HCT116 (cell line): ENCODE measurements at places on chromosomes 6 and 20. TPM values are rescaled to one million over a fixed set of nuclear protein-coding genes. Genes with fewer than 3 reads are reported as not detected.

The WFDC12 gene
- not detected for total RNA-seq

The SUMO4 gene
- total RNA-seq: 1.6 TPM

The UNC5CL gene
- total RNA-seq: 2.2 TPM

The LY86 gene
- total RNA-seq: not detected

The EFCAB8 gene
- total RNA-seq: 0.42 TPM

DNA sequence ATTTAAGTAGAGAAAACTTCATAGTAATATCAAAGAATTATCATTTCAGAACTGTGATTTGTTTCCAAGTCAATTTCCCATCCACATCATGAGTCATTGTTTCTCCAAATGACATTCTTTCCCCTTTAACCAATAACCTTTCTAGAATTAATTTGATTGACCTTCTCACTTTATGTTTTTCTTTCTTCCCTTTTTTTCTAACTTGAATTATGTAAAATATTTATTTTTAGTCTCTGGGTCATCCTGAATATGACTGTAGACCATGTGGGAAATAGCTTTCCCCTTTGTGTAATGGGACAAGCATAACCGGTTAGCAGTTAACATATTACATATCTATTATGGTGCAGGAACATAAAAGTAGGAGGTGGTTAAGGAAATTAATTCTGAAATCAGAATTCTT lies 291.1 kb downstream of the GJA1 start:
- DNase-seq: no peak

GRCh38 chr6:106832766-106833510 lies 141.6 kb downstream of the CD24 start:
- DNase-seq: no peak

DNA sequence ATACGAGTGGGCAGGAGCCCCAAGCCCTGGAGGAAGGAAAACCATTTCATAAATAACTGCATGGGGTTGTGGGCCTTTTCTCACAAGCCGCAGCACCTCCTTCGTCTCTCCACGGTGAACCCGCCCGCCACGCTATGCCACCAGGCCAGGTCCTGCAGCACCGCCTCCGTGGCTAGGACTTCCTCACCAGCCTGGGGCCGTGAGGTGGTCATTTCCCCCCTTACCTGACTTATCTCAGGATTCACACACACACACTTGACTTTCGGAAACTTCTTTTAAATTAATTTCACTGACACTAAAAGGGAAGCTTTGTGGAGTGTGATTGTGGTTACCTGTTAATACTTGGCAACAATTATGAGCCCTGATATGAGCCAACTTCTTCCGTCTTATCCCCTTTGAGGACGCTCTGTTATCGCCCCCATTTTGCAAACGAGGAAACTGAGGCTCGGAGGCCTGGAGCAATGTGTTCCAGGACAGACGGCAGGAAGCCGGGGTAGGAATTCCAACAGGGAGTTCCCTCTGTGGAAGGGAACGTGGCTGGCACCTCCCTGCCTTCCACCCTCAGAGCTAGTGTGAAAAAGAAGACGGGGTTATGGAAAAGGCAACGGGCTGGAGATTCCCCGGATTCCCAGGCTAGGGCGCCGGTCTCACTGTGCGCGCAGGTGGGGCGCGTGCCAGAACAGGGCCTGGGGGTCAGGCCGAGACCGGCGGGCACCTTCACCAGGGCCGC lies 817 bp upstream of the SLCO4A1 start:
- DNase-seq: no peak

GRCh38 chr6:119240257-119241110 lies 109.1 kb downstream of the MAN1A1 start:
- DNase-seq: no peak

- DNase-seq: no peak
Measured at GRCh38 chr20:44709797-44710196, 5.4 kb upstream of the CCN5 start.

DNA sequence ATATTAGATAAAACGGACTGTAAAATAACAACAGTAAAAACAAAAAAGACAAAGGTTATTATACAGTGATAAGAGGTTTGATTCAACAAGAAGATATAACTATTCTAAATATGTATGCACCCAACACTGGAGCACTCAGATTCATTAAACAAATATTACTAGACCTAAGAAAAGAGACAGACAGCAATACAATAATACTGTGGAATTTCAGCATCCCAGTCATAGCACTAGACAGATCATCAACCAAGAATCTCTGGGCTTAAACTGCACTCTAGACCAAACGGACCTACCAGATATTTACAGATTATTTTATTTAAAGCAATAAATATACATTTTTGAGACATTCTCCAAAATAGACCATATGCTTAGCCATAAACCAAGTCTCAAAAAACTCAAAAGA lies 263.8 kb downstream of the C6orf118 start:
- no peak for DNase-seq

GRCh38 chr6:47938405-47938804 lies 156.6 kb downstream of the OPN5 start:
- no peak for DNase-seq

DNA sequence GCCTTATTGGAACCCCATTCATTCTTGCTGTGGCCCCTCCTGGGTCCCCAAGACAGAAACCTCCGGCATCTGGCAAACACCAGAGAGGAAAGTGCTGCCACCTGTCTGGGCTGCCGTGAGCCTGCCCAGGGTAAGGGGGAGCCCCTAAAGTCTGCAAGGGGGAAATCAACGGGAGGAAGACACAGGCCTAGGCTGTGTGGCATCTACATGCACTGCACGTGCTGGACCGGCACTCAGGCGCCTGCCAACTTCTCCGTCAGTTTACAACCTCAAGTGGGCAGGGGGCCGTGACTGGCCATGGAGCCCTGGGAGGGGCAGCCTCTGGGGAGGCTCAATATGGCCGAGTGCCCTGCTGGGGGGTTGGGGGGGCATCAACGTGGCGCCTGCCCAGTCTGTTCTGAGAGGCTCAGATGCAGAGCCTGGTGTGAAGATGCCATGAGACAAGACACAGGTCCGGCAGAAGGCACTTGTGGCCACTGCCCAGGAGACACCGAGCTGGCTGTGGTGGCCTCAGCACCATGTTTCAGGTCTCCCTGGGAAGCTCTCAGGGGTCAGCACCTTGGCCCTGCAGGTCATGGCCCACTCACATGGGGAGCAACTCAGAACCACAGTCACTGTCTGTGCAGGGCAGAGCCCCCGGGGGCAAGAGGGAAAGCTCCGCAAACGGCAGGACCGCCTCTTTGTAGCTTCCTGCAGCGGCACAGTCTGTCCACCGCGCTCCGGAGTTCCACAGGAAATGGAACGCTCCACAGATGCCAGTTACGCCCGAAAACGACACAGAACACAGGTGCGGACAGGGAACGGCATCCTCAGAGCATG lies 8.4 kb downstream of the UCKL1 start:
- no peak for DNase-seq

- no peak for DNase-seq
Measured at GRCh38 chr20:59145247-59145923, 18.2 kb upstream of the ZNF831 start.

DNA sequence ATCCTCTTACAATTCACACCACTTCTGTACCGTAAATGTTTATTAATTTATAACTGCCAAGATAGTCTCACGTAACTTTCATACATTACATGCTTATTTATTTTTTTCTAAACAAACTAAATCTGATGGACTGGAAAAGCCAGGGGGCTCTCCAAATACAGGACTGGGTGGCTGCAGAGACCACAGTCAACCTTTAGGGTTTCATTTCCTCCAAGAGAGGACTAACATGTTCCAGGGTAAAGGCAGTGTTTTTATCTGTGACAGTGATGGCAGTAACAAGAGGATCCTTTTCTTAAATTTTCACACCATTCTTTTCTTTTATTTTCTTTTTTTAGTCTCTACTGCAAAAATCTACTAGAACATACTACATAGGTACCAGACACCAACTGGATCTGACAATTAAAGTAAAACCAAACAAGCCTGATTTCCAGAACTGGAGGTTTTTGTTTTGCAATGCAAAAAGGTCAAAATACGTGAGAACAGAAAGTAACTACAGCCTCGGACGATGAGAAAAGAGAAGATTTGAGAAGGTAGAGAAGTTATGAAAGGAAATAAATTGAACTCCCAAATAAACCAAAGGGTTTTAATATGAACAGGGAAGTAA lies 1.2 kb downstream of the LMBRD1 start:
- DNase-seq: no peak

DNA sequence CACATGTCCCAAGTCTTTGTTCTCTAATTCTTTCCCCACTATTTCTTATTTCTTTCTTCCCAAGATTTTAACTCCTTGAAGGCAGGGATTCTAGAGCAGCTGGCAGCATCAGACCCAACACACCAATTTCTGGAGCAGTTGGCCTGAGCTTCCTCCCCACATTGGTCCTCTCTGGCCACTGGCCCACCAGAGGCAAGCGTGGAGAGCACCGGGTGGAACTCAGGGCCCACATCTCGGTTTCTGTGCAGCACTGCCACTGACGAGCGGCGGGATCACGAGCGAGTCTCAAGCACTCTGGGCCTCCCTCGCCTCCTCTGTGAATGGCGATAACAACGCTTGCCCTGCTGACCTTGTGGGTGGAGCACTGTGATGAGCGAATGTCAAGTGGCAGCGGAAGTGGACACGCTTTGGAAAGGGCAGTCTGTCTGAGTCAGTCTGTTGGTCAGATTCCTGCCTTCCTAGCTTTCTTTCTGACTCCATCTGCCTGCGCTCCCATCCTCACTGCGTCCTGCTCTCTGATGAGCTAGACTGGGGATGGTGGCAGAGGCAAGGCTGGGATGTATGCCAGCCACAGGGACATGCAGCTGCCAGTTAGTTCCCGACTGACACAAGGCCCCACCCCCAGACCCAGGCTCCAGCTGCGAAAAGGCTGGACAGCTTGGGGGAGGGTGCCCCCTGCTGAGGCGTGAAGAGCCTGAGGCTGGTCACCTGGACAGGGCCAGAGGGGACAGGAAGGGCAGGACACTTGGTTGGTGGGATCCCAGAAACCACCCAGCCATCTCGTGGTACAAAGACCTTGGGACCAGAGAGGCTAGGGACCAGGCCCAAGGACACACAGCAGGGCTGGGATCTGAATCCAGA lies 4.5 kb upstream of the SPDEF start:
- DNase-seq: no peak

GRCh38 chr6:158043008-158043407 lies 61.3 kb downstream of the SYNJ2 start:
- DNase-seq: no peak

DNA sequence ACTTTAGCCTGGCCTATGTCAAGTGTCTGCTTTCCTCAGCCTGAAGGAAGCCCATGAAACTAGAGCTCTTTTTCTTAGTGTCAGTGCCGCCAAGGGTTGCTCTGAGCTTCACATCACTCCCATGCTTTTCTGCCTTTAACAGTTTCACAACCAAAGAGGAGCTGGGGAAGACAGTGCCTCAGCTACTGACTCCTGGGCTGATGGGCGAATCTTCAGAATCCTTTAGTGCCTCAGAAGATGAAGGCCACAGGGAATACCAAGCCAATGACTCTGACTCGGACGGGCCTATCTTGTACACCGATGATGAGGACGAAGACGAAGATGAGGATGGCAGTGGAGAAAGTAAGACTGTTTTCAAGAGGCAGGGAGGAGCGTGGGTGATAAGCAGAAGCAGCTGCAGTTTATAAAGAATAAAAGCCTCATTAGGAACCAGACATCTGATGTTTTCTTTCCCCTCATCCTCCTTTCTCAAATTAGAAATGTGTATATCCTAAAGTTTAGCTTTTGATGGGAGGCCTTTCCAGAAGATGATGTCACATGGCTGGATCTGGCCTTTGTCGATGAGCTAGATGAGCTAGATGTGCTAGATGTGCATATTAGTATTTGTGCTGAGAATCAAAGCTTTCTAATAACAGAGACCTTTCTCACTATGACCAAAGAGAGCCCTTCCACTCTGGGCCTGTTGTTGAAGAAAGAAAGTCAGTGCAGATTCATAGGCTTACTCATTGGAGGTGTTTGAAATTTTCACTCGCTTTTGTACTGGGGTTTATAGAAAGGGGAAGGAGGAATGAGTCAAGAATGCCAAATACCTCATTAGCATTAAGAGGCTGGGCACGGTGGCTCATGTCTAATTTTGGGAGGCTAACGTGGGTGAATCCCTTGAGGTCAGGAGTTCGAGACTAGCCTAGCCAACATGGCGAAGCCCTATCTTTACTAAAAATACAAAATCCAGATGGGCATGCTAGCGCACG lies 70.7 kb upstream of the LTV1 start:
- no peak for DNase-seq

DNA sequence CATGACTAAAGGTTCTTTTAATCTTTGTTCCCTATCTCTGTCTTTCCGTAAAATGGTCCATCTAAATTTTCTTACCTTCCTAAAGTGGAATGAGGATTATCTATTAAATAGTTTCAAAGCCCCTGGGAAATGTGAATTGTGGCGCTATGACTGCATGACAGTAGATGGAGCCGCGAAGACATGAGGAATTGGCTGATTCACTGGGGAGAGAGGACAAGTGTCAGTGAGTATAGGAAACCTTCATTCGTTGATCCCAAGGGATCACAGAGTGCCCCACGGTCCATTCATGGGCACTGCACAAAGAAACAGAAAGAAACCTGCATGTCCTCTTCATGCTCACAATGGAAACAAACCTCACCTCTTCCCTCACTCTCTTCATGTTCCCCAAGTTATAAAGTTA lies 479.3 kb upstream of the BTBD3 start:
- no peak for DNase-seq

- DNase-seq: no peak
Measured at GRCh38 chr6:96947055-96947454, 22.5 kb downstream of the KLHL32 start.

DNA sequence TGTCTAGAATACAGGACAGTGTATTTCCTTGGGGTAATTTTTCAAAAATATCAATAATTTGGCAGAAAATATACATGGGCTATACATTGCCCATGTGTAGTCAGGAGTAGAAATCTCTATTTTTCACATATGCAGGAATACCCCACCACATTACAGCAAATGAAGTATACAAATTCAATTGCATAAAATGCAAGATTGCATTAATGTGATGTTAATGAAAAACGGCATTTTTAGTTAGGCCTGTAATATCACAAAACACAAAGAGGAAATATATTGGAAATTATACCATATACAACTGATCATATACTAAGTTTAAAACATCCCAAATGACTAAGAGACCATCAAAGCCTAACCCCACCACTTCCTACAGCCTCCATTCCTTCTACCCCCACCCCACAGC lies 154.9 kb downstream of the SYNE1 start:
- DNase-seq: no peak
